Right renal cortex interstitium (tissue), 3 donors: ENCODE measurements at places on chromosomes 5 and 9. TPM values are rescaled to one million over a fixed set of nuclear protein-coding genes. Genes with fewer than 3 reads are reported as not detected.

GRCh38 chr5:95956021-95956899, 5.4 kb downstream of the ELL2 start:
- no peak for DNase-seq

- DNase-seq, result no peak
Observed at GRCh38 chr5:172902497-172903472, 56.4 kb upstream of the RPL26L1 start.

- DNase-seq, result no peak
Observed at GRCh38 chr9:76516350-76516749, 57.4 kb downstream of the GCNT1 start.

- DNase-seq, result no peak
Observed at GRCh38 chr5:32814620-32815019, 103.5 kb downstream of the NPR3 start.

- no peak for DNase-seq
Observed at GRCh38 chr5:172733974-172734346, 37.0 kb downstream of the DUSP1 start.

- no peak for DNase-seq
Observed at GRCh38 chr5:107400328-107400727, 270.4 kb downstream of the EFNA5 start.

DNA sequence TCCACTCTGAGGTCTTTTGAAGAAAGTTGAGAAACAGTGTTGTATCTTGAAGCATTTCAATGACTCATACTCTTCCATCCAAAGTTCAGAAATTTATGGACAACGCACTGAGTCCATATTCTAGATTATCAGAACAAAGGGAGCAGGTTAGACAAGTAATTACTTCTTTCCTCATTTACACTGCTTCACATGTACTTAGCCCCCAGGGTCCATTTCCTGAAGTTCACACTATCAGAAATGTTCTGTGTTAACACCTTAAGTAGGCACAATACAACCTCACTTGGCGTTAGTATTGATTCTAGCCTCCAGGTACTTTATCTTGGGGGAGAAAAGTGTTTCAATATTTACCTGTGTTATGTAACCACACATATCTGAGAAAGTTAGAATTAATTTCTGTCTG, 487.9 kb upstream of the DMAC1 start:
- no peak for DNase-seq

- DNase-seq, result no peak
Observed at GRCh38 chr9:77997611-77998284, 33.9 kb downstream of the GNAQ start.

DNA sequence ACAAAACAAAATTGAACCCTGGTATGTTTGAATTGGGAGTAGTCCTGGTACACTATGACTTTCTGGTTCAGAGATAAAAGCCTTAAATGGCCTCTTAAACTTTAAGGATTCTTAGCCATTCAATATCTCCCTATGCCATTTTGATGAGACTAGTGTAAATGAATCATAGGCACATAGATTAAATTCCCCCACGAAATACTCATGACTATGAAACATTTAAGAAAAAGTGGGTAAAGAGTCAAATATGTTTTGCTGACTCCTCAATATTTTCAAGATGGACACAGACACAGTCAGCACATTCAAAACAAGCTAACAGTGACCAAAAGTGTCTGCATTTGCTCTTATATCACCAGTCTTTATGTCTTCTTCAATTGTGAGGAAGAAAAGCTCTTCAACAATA, 278.3 kb downstream of the PDE4D start:
- no peak for DNase-seq

DNA sequence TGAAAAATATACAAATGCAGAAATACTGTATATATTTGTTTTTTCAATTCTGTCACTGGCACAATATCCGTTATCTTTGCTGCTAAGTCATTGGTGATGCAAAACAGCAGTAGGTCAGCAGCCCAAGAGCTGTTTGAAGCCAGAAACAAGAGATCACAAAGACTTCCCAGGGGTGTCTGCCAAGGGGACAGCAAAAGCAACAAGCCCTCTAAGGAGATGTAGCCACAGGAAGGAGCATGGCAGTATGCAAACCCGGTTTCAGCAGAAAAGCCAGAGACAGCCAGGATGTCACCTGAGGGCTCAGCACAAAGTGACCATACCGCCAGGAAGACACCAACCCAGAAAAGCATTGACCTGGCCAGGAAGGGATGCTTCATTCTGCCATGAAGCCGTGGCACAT, 241.5 kb downstream of the ARRDC3 start:
- DNase-seq, result no peak

PCDHGB4 gene
- polyA plus RNA-seq, result 6.0 TPM

IRX4 gene
- 0.61 TPM for polyA plus RNA-seq
